Naive B cell (primary cell): ENCODE measurements at places on chromosomes 4 and X.

GRCh38 chr4:166594326-166594946, 639.9 kb downstream of the SPOCK3 start:
- DNase-seq: no peak

DNA sequence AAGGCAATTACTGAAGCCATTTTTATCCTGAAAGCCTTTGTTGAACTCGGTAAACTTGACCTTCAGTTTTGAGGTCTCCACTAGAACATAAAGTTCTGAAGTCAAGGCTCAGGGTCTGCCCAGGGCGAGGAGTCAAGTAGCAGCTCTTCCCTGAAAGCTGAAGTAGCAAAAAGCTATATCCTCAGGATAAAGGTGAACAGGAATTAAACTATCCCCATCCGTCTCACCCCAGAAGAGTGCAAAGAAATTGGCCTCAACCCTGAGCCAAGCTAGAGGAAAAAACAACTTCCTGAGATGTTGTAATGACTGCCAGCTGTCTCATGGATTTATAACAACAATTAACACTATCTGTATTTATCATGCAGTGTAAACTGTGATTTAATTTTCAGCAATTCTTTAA, 590.8 kb downstream of the SPRY1 start:
- no peak for DNase-seq

GRCh38 chrX:30702736-30703135, 49.5 kb downstream of the GK start:
- no peak for DNase-seq

GRCh38 chrX:66021401-66021764, 18.5 kb downstream of the VSIG4 start:
- no peak for DNase-seq

DNA sequence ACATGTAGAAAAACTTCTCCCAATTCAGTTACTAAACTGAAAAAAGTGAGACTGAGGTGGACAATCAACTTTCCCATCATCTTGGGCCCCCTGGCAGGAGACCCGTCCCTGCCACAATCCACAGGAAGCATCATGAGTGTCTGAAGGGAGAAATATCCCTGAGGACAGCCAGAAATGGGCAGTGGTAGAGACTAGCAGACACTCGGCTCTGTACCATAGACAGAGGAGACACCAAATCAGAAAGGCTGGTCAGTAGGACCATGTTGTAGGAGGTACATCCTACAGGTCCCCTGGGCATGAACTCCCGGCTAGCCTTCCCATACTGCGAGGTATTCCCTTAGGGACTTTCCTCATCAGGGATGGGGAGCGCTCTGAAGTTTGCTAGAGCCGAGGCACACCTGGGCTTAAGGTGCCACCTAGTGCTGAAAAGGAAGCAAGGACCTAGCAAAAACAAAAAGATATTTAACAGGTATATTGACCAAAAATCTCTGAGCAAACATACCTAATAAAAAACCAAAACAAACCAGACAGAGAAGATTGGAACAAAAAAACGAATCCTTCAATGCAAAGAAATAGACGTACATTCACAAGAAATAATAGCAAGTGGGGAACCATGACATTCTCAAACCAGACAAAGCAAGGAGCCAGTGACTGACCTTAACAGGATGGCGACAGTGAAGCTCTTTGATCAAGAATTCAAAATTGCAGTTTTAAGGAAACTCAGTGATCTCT, 55.6 kb downstream of the HAUS3 start:
- no peak for DNase-seq

- DNase-seq: no peak
Observed at GRCh38 chrX:55011294-55011693, 11.1 kb downstream of the APEX2 start.

GRCh38 chr4:119040694-119041185, 94.9 kb upstream of the MYOZ2 start:
- DNase-seq: no peak

GRCh38 chrX:33726281-33727160, 405.6 kb downstream of the FAM47A start:
- DNase-seq: no peak

- DNase-seq: no peak
Observed at GRCh38 chr4:6960628-6961412, 51.2 kb downstream of the TBC1D14 start.

- DNase-seq: no peak
Observed at GRCh38 chrX:23857363-23857762, 50.4 kb downstream of the APOO start.

- DNase-seq: no peak
Observed at GRCh38 chr4:33226133-33226532, 2506.0 kb downstream of the PCDH7 start.
